Mucosa of descending colon (tissue), 3 donors: ENCODE measurements at places on chromosomes 1 and 21. TPM values are rescaled to one million over a fixed set of nuclear protein-coding genes. Genes with fewer than 3 reads are reported as not detected.

DNA sequence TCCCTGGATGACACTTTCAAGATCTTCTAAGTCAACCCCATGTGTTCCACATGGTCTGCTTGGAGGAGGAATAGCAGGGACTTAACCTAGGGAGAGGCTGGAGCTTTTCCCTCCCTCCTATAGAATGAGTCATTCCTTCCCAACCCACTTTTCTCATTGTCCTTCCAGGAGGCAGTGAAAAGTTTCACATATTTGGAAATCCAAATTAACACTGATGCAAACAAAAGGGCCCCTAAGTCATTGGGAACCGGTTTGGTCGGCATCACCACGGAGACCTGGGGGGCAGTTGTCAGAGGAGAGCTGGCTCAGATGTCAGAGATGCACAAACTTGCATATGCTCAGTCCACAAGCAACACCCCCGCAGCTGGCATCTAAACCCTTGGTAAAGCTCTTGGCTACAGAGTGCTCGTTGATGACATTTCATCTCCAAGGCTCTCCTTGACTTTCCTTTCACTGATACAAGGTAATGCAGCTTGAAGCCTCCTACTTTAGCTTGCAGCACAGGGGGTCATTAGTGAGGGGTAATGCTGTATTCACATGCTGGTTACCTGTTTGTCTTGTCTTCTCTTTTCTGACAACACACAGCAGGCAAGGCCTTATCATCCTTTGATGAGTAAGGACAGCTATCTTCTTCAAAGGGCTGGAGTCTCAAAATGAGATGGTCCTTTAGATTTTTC lies 12.3 kb upstream of the LRRC8D start:
- no peak for DNase-seq

- no peak for DNase-seq
These were observed 176.6 kb downstream of the VPS13D start for GRCh38 chr1:12406211-12407021.

DNA sequence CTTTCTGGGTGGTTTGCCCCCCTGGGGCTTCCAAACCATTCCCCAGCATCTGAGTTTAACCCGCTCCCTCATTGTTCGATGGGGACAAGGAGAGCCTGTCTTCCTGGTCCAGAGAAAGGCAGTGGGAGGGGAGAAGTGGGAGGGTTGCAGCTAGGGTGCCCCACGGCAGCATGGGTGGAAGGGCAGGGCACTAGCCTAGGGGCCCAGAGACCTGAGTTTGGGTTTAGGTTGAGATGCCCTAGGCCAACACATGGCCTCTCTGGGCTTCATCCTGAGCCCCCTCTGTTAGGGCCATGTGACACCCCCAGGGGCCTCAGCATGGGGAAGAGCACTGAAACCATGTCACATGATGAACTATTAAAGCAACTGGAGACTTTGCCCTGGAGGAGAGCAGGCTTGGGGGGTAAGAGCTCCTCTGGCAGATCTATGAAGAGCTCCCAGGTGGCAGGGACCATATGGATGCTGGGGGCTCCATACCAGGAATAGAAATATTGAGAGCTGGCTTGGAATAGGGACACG lies 9.7 kb upstream of the RUNX3 start:
- DNase-seq, result no peak

DNA sequence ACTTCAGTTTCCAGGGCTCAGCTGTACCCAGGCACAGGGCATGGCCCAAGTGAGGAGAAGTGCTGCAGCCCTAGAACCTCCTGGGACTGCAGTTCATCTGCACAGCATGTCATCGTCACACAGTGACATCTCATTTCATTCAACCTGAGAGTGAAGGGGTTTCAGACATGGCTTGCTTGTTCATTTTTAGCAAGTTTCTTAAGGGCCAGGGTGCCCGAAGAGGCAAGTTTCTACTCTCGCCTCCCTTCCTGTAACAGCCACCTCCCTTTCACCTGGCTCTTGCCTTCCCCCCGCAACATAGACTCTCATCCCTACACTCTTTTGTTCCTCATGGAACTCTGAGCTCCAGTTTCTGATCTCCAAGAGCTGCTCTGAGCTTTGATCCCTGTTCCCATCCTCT lies 108.1 kb downstream of the C1orf21 start:
- DNase-seq, result no peak

DNA sequence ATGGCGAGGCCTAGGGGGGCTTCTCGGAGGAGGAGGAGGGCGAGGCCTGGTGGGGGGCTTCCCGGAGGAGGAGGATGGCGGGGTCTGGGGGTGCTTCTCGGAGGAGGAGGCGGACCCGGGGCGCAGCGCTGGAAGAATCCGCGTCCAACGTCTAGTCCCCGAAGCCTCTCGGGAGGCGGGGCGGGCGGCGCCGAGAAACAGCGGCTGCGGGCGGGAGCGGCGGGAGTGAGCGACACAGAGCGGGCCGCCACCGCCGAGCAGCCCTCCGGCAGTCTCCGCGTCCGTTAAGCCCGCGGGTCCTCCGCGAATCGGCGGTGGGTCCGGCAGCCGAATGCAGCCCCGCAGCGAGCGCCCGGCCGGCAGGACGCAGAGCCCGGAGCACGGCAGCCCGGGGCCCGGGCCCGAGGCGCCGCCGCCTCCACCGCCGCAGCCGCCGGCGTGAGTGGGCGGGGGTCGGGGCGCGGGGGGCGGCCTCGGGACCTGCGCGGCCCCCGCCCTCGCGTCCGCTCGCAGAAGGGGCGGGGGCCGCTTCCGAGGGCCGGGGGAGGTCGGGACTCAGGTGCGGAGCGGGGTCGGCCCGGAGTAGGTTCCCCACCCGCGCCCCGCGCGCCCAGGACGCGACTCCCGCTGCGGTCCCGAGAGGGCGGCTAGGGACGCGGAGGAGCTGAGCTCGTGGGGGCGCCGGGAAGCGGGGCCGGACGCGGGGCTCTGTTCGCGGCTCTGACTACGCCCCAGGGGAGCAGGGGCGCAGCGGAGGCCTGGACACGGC lies at the start of gene KLHL17:
Gene KLHL17 (plus strand): TSS at position 222 of the 769 bp plus-strand sequence. CDS start 110 bp downstream, at position 332.
- DNase-seq, result peak; percentile 86

DNA sequence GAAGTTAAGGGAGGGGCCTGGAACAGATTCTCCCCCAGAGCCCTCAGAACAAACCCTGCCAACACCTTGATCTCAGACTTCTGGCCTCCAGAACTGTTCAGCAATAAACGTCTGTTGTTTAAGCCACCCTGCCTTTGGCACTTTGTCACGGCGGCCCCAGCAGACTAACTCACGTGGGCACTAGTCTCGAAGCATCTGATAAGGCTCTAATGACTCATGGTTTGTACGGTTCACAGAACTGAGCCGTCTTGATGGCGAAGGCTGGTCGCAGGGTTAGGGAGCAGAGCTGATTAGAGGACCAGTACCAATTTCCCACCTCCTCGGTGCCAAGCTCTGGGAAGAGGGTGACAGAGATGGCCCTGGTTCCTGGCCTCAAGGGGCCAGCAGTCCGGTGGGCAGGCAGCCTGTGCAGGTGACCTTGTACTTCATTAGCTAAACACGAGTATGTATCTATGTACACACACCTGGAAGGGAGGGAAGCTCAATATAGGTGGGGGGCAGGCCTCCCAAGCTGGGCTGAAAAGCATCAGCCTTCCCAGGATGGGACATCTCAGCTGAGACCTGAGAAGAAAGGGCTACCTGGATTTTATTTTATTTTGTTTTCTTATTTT lies 112.8 kb downstream of the MRPS6 start:
- DNase-seq, result no peak

Gene DENND2C
- 0.87 TPM for total RNA-seq

Gene SELE
- 0.67 TPM for total RNA-seq

Gene FABP3
- total RNA-seq, result 7.8 TPM

Gene RGS5
- total RNA-seq, result 22.0 TPM
